ENCODE measurements at places on chromosomes 7 and 10.

- no peak for DNase-seq
Observed at GRCh38 chr10:129545261-129545660, 78.2 kb downstream of the MGMT start.

DNA sequence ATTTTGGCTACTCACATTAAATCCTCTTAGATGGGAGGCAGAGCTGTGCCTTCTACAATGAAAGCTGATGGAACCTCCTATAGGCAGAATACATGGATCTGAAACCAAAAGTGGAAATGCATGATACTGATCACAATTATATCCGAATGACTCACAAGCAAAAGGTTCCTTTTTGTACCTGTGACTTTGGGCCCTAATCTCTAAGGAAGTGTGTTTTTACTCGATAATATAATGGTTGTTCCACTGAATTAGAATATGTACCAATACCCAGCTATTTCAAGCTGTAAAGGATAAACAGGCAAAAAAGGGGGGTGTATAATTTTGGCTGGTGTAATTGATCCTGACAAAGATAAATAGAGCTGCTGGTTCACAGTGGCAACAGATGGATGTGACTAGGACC is 17.6 kb upstream of the LAMB1 start:
- no peak for DNase-seq

DNA sequence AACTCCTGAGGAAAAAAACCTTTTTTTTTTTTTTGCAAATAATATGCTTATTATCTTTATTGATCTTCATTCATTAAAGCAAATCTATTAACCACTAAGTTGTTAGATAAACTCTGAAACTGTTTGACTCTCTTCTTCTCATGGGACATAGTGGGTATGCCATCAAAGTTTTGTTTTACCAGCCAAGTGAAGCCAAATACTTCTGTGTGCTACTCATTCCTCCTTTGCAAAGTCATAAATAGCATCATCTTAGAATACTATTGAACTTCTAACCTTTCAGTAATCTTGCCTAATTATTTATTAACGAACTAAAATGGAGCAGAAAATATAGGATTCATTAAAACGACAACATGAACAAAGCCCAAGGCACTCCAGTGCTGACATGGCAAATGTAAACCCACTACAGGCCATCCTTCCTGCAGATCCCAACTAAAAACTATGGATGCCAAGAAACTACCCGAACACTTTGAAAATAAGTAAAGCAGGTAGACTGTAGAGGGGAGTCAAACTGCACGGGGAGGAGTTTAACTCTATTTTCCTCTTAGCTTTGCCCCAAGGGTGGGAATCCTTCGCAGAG is 61.2 kb upstream of the ODAD2 start:
- DNase-seq = no peak

- no peak for DNase-seq
Observed at GRCh38 chr7:33433357-33433756, 304.0 kb downstream of the BBS9 start.

DNA sequence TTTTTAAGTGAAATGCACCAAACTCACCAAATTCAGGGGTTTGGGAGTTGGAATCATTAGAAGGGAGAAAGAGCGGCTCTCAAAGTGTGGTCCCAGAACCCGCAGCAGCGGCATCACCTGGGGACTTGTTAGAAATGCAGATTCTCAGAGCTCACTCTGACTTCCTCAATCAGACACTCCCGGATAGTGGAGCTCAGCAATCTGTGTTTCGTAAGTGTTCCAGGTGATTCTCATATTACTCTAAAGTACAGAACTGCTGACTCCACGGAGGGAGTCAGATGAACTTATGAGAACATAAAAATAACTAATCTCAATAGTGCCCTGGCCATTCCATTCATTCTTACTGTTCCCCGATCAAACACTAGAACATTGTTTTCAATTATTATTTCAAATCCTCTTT is 358.7 kb upstream of the MYO3A start:
- no peak for DNase-seq

- no peak for DNase-seq
Observed at GRCh38 chr7:80630608-80631405, 7.6 kb upstream of the CD36 start.

DNA sequence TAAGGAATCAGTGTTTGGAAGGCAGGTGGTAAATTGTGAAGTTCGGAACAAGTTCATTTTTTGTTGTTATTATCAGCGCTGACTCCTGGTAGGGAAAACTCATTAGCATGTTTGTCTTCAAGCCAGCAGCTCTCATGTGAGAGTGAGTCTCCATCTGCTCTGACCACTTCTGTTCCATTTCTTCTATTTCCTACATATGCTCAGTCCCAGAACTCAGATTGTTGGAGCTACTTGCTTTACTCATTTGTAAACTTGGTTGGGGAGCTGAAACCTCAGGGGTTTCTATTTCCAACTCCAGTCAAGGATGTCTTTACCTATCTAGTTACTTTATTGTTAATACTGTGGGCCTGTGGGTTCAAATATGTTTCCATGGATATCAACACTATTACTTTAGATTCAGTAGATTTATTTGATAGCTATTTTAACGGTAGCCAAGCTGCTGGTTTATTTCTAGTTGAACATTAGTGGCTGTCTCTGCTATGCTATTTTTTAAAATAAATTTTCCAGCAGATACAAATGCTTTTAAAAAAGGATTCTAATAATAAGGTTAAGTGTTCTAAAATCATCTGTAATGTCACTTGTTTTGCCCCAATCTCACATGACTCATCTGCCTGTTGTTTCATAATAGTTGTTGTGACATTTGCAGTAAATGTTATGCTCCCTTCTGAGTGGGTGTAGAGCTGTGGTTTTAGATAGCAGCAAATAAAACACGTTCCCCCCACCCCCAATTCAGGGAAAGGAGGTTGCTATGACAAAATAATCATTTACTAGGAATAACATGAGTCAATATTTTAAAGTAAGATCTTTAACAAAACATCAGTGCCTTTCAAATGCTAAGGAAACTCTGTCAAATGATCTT is 143.3 kb downstream of the HDAC9 start:
- no peak for DNase-seq

DNA sequence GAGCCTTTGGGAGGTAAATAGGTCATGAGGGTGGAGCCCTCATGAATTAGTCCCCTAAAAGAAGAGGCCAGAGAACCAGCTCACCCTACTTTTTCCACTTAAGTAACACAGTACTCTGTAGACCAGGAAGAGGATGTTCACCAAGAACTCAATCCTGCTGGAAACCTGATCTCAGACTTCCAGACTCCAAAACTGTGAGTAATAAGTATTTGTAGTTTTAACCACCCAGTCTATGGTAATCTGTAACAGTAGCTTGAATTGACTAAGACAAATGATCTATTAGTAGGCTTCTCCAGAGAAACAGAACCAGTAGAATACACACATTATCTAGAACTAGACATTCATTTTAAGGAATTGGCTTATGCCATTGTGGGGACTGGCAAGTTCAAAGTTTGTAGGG is 51.5 kb downstream of the ANKMY2 start:
- no peak for DNase-seq

DNA sequence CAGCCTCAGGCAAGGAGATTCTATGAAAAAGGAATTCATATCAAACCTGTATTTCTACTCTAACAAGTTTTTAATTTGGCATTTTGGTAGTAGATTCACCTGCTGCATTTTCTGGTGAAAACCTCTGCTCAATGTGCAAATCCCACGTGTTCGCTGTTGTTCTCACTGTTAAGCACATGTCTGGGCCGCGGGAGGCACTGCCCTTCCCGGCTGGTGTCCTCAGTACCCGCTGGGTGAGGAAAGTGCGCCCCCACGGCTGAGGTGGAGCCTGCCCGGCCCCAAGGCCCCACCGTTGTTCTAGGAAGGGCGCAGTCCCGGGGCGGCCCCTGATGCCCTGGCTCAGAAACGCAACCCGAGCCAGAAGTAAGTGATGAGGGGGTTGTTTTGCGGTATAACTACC is 193.4 kb upstream of the VWC2 start:
- DNase-seq = no peak

GRCh38 chr7:32519763-32520162 is 24.5 kb downstream of the AVL9 start:
- DNase-seq = peak; percentile 16

GRCh38 chr7:155466814-155467733 is 9.1 kb downstream of the EN2 start:
- peak; percentile 57 for DNase-seq

- no peak for DNase-seq
Observed at GRCh38 chr10:126935263-126935946, 30.2 kb downstream of the DOCK1 start.

DNA sequence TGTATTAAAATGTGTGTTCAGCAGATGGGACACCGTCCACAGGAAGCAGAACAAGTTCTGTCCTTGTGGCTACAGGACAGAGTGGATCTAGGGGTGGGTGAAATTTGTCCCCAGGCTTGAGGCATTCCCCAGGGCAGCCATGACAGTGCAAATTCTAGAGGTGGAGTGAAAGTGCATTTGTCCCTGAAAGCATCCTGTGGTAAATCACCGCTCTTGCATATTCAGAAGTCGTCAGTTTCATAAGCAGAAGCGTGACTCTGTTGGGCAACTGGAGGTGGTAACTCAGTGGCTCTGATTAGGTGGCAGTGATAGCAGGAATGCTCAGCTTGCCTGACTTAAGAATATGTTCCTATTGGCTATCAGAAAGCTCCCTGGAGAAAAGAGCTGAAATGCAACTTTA is 96.6 kb downstream of the SNX10 start:
- DNase-seq = no peak

Data from activated CD4-positive, alpha-beta T cell treated with anti-CD3 and anti-CD28 coated beads, Interleukin-2, amount 50 U/mL, for 48 hours (primary cell).